ENCODE measurements at places on chromosomes 7 and 10.

DNA sequence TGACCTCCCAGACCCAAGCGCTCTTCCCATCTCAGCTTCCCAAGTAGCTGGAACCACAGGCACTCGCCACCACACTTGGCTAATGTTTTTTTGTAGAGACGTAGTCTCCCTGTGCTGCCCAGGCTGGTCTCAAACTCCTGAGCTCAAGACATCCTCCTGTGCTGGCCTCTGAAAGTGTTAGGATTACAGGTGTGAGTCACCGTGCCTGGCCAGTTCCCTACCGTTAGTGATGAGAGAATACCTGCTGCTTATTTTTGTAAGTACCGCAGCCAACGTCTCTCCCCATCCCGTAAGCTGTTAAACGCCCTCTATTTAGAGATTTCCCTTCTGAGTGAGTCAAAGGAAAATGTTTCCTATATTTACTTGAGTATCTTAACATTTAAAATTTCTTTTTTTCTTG, 38.5 kb upstream of the PDLIM1 start:
- no peak for DNase-seq

- peak; percentile 9 for DNase-seq
These were observed 73.4 kb downstream of the PAPSS2 start for GRCh38 chr10:87733081-87733480.

- DNase-seq, result no peak
These were observed 211.7 kb upstream of the HABP2 start for GRCh38 chr10:113341138-113341537.

GRCh38 chr7:15755061-15755460, 68.6 kb upstream of the MEOX2 start:
- no peak for DNase-seq

DNA sequence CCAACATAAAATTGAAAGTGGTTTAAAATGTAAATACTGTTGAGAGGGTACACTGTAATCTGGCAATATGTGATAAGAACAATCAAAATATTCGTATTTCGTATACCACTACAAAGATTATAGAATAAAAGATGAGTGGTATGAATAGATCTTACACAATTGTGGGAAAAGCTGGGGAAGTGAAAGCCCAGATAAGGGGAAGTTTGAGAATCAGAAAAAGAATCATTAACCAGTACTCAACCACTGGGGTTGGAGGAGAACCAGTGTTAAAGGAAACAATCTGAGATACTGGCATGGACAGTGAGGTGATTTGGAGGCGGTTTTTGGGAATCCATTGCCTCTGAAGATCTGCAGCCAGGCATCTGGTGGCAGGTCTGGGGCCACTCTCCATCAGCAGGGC, 59.7 kb upstream of the CDK14 start:
- no peak for DNase-seq

- no peak for DNase-seq
These were observed 244.3 kb downstream of the PHF14 start for GRCh38 chr7:11217848-11218565.

DNA sequence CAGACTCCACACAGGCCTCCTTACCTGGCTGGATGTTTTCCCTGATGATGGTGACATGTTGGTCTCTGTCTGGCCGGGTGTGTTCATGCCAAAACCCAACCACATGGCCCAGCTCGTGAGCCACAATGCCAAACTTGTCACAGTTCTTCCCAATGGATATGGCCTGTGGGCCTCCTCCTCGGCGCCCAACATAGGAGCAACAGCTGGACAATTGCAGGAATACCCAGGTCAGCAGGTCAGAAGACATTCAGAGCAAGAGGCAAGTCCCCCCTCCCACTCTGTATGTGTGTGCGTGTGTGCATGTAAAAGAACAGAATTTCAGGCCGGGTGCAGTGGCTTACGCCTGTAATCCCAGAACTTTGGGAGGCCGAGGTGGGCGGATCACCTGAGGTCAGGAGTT, 63.7 kb upstream of the OPALIN start:
- no peak for DNase-seq

- no peak for DNase-seq
These were observed 1.1 kb downstream of the BAZ1B start for GRCh38 chr7:73520673-73521635.

GRCh38 chr10:3971713-3972112, 186.7 kb upstream of the KLF6 start:
- no peak for DNase-seq

DNA sequence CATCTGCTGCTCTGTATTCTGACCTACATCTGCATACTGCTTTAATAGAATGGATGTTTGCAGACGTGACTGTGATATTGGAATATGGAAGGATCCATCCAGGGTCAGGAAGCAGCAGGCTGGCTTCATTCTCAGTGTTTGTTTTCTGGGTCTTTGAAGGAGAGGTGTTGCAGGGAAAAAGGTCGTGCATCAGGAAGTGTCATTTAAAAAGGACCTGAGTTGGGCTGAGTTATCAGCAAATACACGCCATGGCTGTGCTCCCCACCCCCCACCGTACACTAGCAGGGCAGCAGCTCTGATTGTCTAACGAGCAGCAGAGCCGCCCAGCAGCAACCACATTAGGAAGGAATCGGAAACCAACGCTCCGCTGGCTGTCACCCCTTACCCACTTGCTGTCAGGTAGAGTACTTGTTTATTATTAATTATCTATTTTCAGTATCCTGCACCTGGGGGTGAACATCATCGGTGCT, 63.1 kb upstream of the STEAP1B start:
- peak; percentile 44 for DNase-seq

Measured in heart right ventricle (tissue), 16 donors.